Activated naive CD4-positive, alpha-beta T cell treated with anti-CD3 and anti-CD28 coated beads, Interleukin-2, amount 50 U/mL, for 16 hours (primary cell): ENCODE measurements at places on chromosomes 6 and 20.

DNA sequence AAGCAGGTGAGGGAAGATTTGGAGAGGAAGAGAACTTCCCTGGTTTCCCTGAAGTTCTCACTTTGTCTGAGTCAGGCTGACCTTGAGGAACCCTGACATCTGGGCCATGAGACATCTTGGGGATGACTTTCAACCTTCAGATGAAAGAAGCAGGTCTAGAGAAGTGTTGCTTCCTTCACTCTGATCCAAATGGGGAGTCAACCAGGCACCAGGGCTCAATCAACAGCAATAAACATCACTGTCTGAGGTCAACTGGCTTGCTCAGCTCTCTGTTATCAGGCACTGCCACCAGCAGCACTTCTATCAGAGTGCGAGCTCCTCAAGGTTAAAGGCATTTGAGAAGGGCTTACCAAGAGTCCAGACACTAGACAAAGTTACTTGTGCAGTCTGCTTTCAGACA lies 6.3 kb downstream of the ACOT8 start:
- no peak for DNase-seq

DNA sequence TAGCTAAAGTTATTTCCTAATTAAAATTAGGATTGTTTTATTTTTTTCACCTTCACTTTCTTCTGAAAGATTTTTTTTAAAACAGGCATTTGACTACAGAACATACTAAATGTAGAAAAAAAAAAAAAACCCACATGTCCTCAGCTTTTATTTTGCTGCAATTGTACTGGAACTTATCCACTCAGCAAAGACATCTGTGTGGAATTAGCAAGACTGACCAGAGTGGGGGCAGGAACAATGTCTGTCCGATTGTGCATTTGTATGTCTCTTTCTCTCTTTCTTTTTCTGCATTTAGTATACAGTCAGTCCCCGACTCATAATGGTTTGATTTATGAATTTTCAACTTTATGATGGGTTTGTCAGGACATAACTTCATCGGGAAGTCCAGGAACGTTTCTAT lies 77.3 kb downstream of the CHD6 start:
- no peak for DNase-seq

DNA sequence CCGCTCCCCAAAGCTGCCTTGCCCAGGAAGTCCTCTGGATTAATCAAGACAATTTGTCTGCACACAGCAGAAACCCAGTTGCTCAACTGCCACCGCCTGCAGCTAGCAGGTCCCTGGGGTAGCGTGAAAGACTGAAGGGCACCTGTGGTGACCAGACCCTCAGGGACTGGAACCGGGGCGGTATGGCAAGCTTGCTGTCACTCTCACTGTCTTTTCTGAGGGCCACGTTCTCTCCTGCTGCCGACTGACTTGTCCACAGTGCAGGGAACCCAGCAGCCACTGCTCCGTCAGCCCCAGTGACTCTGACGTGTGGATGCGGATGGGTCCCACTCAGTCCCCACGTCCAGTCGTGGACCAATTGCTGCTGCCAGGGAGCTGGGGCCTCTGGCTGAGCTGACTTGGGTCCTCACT lies 72.8 kb upstream of the PMEPA1 start:
- no peak for DNase-seq

GRCh38 chr6:136921381-136921935 lies 643 bp upstream of the SLC35D3 start:
- DNase-seq: peak; percentile 10

GRCh38 chr6:13177664-13178063 lies 150.7 kb downstream of the TBC1D7 start:
- no peak for DNase-seq

GRCh38 chr6:119483908-119484307 lies 134.3 kb upstream of the MAN1A1 start:
- no peak for DNase-seq

DNA sequence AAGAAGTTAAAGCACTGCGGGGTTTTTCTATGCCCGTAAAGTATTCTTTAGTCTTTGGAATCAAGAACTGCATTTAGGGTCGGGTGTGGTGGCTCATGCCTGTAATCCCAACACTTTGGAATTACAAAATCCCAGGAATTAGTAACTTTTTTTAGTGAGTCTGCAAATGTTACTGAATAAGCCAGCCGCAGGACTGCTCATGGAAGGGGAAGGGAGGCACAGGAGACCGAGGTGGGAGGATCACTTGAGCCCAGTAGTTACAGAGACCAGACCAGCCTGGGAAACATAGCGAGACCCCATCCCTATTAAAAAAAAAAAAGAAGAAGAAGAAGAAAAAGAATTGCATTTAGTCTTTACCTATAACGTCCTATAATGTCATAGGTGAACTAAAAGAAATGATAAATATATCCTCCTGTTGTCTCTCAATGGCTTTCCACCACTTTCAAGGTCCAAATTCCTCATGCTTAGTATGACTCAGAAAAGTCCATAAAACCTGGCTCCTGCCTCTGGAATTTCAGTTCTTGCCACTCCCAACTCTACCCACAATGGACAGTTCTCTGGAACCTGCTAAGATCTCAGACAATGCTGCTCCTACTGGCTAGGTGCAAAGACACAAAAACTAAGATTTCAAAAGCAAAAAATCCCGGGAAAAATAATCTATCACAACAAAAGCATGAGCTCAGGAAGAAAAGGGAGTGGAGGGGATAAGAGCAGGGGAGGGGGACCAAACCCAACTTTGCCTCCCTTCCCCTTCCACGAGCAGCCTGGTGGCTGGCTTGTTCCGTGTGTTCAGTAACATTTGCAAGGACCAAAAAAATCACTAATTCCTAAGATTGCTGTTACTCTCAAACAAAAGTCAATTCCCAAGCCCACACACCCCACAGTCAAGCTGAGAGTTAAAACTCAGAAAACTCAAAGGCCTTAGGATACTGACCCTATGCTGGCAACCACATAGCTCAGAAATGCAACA lies 39.0 kb downstream of the B4GALT5 start:
- DNase-seq: no peak

DNA sequence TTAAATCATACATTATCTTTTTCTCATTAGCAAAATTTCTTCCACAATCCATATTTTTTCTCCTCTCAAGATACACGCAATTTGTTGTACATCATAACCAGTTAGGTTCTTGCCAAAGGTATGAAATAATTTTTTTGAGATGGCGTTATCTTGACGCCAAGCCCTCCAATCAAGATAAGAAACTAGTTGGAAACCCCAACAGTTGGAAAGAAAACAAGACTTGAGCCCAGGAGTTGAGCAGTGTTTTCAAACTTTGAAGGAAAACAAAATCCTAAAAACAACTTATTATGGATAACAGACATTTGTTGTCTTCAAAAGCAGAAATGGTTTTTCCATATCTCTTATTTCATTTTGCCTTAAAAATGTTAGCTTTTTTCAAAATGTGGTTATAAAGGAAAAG lies 184.8 kb downstream of the SLC24A3 start:
- no peak for DNase-seq
